GM20000 (cell line): ENCODE measurements at places on chromosomes 16 and 17.

- no peak for DNase-seq
These were observed 195.6 kb downstream of the RGS9 start for GRCh38 chr17:65332779-65333178.

DNA sequence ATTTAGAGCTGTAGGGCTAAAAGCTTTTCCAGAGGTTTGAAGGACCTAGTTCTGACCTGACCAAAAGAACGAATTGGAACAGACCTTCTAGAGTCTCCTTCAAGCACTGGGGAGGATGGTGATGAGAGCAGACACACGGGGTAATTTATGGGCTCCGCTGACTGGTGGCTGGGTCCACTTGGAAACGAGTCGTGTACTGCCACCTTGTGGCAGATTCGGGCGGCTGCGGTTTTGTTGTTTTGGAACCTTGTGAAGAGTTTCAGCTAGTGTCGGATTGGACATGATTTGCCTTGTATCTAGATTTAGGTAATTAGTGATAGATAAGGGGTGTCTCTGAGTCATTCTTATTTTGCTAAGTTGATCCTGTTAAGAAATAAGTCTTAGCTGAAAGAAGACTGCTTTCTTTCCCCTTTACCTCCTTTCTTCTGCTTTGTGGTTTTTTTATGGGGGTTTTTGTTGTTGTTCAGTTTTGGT, 98.9 kb downstream of the AATF start:
- peak; percentile 72 for DNase-seq

DNA sequence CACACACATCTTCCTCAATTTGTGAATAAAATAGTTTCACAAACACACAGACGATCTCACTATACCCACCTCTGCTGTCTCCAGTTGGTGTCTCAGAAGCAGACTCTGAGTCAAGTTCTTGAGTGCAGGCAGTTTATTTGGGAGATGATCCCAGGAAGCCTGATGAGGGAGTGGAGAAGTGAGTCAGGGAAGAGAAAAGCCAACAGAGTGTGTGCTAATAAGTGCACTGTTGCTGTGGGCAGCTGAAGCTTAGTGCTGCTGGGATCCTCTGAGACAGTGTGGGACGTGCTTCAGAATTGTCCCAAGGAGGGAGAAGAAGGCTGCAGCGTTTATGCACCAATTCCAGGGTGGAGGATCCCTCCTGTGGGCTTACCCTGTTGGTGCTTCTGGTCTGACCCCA, 423.2 kb upstream of the C16orf82 start:
- no peak for DNase-seq

DNA sequence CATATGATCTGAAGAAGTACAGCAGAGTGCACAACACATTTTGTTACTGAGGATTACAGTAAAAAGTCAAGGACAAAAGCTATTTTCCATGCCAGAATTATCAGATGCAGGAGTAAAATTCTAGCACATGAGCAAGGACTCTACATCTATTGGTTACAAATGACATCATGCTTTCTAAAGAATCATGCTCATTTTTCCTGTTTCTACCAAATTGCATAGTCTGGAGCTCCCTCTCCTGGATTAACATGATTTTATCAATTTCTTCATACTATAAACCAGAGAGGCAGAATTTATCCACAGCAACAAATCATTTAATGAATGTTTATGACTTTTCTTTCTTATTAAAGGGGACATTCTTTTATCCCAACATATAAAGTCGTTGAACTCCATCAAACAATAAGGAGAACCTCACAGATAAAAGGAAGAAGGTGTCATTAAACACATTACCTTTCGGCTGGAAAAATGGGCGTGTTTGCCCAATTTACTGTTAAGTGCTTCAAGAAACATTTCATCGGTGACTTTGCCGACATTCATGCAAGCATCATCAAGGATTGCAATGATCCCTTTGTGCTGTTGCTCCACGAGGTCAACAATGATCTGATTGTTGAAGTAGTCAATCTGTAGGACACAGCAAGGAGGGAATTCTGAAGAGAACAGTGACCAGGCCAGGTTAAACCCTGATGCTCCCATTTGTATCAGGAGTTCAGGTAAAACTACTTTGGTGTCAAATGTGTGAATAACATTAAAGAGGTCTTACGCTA, 121.7 kb downstream of the MYO1D start:
- DNase-seq = peak; percentile 37

- DNase-seq = peak; percentile 23
These were observed 9.8 kb downstream of the CHST6 start for GRCh38 chr16:75485230-75486013.

DNA sequence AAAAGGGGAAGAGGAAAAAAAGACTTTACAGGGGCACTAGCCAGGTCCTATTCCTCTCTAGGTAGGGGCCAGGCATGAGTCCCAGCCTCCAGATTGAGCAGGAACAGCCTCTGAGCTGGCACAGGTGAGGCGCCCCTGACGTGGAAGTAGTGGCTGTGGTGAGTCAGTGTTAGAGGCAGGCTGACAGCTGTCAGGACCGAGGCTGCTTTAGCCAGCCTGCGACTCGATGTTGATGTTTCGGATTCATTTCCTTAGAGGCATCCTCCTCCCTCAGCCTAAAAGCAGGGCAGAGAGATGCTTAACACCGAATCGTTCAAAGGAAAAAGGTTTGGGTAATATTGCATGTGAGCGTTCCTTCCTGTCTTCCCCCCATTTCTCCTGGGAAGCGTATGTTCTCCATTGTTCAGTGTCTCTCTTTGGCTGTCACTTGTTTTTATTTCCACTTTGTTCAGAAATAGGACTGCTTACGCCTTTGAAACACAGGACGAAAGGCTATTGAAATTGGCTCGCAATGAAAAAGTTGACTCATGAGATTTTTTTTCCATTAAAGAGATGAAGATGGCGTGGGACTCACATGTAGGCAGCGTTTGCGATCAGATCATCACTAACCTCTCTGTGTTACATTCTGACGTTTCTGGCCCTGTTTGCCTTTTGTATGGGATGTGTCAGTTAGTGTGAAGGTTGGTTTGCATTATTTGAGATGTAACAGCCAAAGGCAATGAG, 1.3 kb downstream of the KIAA0513 start:
- DNase-seq = peak; percentile 68

GRCh38 chr16:22188595-22189442, 17.3 kb upstream of the EEF2K start:
- DNase-seq = peak; percentile 68

DNA sequence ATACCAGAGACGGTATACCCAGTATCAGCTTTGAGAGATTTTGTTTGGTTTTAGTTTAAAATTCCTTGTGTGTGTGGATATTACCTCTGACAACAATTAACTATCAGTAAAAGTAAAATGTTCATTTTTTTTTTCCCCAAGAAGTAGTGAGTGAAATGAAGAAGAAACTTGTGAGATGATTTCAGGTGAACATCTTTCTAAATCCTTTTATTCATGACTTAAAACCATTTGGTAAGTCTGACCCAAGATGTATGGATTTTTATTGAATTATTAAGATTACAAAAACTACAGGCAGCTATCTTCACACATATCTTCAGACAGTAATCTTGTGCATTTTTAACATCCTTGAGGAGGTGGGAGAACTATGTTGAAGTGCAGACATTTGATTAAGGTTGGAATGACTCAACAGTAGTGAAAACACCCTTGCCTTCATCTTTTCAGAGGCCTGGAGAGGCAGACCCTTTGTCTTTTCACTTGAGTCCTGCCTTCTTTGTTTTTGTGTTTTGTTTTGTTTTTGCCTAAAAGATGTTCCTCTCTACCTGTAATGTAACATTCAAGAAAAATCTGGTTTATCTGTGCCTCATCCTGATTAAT, 240.3 kb upstream of the TBX2 start:
- peak; percentile 23 for DNase-seq

DNA sequence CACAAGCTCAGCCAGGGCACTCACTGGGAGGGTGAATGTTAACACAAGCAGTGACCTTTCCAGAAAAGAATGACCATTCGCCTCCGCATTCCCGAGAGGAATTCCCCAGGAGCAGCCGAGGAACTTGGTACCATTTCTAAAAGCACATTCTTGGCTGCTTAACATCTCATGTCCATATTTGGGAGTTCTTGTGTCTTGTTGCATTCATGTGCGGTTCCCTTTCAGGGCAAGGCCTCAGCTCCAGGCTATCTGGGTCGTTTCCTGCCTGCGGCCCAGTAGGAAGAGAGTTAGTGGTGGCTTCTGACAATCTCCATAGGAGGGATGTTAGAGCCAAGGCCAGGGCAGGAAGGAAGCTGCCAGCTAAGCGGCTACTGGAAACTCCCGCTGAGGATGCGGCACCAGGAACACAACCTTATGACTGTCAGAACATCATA, 27.8 kb upstream of the MEAK7 start:
- DNase-seq = no peak

- DNase-seq = no peak
These were observed 38.1 kb upstream of the METRNL start for GRCh38 chr17:83041305-83041704.

DNA sequence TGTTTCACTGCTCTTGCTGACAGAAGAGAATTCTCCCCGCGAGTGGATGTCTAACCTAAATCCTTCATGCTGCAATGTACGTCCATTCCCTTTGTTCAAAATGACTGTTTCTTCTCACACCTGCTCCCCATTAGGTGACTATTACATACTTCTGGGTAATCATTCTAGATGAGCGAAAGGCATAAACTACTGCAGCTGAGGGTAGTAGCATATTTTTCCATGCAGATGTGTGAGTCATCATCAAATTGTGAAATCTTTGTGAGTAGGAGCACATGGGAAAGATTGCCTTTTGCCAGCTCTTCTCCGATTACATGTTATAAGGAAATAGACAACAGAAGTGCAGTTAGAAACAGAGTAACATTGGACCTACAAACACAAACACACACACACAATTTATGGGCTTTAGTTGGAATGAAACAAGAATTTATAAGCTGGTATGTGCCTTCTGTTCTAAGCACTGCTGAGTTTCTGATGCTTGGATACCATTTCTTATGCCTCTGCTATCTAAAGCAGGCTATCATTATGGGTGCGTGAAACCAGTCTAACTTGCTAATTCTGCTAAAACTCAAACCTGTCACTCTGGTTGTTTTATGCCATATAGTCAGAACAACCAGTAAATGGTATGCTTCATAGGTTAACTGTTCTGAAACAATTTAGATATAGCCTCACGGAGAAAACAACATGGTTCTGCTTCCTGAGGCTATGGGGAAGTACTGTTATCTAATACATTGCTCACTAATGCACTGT, 346.9 kb upstream of the PSMD7 start:
- no peak for DNase-seq

DNA sequence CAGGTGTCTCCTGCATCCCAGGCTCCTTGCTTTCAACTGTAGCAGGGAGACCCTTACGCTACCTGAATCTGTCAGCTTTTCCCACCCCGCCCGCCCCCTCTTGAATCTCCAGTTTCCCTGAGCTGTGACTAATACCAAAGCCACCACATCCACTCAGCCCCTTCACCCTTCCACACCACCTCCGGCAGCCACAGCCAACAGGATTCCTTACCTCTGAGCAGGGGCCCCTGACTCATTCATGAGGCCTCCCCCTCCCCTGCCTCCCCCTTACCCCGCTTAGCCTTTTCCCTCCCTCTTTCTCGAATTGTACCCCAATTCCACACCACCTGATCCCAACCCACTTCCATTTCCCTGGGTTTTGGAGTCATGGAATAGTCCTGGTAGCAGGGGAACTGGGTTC, 2.3 kb downstream of the STX1B start:
- DNase-seq = no peak

GRCh38 chr16:75459691-75460090, 4.8 kb downstream of the TMEM170A start:
- no peak for DNase-seq

DNA sequence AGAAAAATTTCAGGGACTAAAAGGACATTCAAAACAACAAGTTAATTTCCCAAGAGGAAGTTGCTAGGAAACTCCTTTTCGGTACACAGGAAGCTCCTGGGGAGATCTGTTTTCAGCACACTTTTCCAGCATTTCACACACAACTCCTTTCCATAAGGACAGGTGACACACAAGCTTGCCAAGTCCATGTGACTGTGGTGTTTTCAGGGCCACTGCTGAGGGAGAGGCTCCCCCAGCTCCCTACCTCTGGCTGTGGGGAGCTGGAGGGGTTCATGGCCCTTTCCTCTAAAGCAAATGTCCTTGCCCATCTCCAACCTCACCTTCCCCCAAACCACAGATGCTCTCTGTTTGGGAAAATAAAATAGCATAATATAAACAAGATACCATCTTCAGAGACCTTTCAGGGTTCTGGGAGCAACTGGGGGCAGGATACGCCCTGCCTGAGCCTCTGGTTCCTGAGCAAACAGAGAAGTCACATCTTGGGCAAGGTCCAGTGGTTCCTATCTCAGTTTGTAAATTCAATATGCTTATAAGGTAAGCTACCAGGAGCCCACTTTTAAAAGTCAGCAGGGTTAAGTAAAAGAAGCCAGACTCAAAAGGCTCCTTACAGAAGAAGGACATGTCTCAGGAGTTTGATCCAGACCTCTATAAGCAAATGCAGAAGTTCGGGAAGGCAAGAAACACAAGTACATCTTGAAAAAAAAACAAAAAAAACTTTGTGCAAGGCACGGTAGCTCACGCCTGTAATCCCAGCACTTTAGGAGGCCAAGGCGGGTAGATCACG, 3.0 kb downstream of the PDZD9 start:
- DNase-seq = no peak

DNA sequence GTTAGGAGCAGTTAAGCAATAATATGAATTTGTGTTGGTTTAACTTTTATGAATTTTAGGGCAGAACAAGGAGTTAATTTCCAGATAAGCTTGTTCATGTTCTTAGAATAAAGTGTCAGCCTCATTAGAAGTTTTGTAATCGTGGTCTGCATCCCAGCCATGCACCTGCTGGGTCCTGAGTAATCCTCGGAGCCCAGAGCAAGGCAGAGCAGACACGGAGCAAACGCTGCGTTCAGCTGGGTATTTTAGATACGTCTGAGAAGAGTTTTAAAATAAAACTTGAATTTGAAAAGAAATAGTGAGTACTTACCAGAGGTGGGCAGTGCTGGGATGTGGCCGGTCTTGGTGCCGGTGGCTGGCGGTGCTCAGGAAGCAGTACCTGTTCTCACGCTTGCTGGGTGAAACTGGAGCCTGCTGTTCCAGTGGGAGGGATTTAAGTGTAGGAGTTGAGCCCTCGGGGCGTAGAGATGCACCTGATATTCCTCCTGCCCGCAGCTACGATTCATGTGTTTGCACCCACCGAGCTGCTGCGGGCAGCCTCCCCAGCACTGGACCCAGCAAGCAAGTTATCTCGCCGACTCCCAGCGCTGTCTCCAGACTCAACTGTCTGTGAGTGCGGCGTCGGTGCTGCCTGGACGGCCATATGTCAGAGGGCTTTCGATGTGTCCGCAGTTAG, at the start of gene ZNF750:
Gene ZNF750 (minus strand): TSS at position 406 of the 676 bp plus-strand sequence. CDS start 7,568 bp downstream, outside the sequence.
- DNase-seq = no peak
